ENCODE measurements at places on chromosomes 16 and 17.

DNA sequence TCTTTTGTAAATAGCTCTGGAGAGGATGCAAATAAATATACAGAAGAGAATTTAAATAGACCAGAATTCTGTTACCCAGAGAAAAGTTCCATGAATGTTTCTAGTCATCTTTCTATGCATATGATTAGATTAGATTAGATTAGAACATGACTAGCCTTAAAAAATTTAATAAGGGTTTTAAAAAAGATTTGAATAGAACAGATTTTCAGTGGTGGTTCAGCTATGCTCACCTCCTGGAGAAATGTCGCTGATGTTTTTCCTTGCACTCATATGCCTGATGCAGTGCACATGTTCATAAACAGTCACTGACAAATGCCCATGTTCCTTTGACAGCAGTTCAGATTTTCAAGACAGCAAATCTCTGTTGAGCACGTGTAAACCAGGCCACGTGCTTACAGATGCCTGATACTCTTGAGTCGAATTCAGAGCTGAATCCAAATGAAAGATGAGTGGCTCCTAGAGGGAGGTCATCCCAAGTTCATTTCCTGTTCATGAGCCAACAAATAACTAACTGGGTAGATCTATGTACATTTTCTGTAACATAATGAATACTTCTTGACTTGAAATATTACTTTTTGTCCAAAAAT lies 19.9 kb upstream of the RAB11FIP4 start:
- DNase-seq: no peak

DNA sequence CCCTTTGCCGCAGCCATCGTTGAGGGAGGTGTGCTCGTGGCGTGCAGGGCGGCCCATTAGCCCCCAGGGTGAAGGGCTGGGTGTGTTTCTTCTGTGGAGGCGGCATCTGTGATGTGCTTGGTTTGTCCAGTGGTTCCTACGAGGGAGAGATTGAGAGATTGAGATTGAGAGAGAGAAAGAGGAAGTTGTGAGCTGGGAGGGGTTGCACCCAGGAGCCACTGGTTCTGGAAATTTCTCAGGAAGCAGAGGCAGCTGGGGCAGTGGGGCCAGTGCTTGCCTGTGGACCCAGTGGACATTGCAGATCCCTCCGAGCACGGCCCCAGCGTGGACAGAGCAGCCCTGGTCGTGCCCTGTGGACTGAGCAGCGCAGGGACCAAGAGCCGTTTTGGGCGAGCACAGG lies 72.0 kb upstream of the ZNF750 start:
- no peak for DNase-seq

- no peak for DNase-seq
Measured at GRCh38 chr16:66146798-66147197, 219.7 kb upstream of the CDH5 start.

DNA sequence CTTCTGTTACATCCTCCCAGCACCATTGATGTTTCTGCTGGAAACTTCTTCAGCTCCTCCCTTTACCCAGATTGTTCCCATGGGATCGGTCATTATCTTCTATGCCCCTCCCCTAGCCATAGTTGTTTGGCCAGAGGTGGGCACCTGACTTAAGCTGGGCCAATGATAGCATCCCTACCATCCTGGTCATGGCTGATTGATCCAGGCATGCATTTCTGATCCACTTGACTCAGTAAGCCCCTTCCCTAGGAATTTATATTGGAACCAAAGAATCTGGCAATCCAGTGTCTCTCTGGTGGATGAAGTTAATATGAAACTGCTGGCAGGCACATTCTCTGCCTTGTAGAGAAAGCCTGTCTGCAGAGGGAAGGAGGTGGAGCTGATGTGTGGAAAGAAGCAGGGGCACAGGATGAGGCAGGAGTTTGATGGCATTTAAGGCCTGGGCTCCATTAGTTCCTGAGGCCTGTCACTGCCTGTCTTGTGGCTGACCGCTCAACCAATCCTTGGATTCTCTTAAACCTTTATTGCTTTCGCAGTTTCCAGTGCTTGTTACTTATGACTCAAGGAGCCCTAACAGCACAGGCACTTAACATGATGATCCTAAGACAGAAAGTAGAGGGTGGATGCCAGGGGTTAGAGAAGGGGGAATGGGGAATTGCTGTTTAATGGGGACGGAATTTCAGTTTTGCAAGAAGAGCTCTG lies 152.4 kb downstream of the ABCC12 start:
- DNase-seq: peak; percentile 39

DNA sequence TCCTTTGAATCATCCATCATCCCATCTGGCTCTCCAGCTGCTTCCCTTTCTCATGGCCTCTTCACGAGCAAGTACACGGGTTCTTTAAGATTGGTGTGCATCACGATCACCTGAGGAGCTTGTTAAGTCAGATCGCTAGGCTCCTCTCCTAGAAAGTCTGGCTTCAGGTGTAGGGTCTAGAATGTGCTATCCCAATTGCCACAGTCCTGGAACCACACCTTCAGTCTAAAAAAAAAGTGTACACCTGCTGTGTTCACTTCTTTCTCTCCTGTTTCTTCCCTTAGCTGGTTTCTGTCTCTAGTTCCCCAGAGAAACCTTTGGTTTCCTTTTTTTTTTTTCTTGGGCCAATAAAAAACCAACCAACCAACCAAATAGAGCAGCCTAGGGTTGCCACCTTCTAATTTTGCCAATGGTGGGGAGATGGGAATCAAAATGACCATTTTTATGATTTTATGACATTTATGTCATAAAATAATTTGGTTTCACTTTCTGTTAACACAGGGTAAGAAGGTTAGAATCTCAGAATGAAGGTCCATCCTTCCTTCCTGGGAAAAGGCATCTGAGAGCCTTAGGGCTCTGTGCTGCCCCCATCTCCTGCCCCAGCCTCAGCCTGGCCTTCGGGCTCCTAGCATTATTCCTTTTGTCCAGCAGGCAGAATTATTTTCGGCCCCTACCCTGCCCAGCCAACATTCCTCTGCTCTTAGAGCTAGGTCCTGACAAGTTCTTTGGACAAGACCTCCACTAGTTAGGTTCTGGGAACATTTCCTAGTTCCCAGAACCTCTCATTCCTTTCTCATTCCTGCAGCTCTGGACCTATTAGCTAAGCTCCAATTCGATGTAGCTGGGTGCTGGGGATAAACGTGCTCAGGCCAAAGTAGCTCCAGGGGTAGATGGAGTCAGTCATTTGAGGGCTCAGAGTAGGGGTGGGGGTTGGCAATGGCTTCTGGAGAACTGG lies 1.9 kb upstream of the GGT6 start:
- DNase-seq: no peak
